ENCODE measurements at places on chromosomes 6 and 20. TPM values are rescaled to one million over a fixed set of nuclear protein-coding genes. Genes with fewer than 3 reads are reported as not detected.

DNA sequence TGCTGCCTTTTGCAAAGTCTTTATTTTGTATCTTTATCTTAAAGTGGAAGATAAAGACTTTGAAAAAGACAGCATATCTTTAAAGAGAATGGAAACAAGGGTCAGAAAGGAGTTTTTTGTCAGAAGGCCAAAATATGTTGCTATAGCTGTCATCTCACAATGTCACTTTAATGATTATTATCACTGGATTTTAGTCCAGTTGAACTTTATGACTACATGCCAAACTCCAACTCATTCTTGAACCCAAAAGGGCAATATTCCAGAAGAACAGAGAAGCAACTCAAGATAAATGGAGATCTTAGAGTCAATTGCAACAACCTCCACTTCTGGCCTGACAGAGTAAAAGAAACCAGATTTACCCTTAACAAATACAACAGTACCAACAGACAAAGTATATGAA is 47.3 kb upstream of the CLIC5 start:
- DNase-seq: no peak
- H3K27me3 ChIP-seq: no peaks in the 10 kb centered on the region
- no peaks in the 10 kb centered on the region for H3K4me1 ChIP-seq
- no peak overlapping the region for H3K4me3 ChIP-seq

GRCh38 chr6:42925248-42925857 is 3.9 kb upstream of the CNPY3 start:
- H3K36me3 ChIP-seq: no peaks in the 10 kb centered on the region
- H3K4me3 ChIP-seq: no peak overlapping the region
- H3K4me1 ChIP-seq: no peaks in the 10 kb centered on the region
- DNase-seq: no peak
- H3K27me3 ChIP-seq: no peaks in the 10 kb centered on the region

GRCh38 chr6:33416386-33417127 is 1.4 kb downstream of the CUTA start:
- H3K27ac ChIP-seq: peak overlapping the region; percentile 95
- no peaks in the 10 kb centered on the region for H3K36me3 ChIP-seq
- peak overlapping the region; percentile 56 for H3K4me3 ChIP-seq
- DNase-seq: no peak
- H3K27me3 ChIP-seq: no peaks in the 10 kb centered on the region

DNA sequence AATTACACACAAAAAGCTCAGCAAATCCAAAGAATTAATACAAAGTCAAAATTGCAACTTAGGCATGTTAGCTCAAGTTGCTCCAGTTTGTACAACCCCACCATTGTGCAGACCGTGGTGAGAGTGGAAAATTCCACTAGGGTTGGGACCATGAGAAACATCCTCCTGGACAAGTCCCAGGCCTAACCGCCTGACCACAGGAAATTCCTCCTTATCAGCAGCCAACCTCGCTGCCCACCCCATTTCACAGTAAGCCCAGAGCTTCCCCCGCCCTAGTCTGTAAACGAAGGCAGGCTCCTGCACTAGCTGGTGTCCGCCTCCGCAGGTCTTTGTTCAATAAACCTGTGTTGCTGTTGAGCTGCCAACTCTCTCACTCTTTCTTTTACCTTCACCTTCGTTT is 1023.3 kb downstream of the EYS start:
- H3K4me3 ChIP-seq: no peak overlapping the region
- H3K36me3 ChIP-seq: no peaks in the 10 kb centered on the region
- H3K4me1 ChIP-seq: no peaks in the 10 kb centered on the region
- H3K27ac ChIP-seq: no peak overlapping the region

GRCh38 chr6:162899148-162899547 is 171.4 kb downstream of the PACRG start:
- H3K27ac ChIP-seq: no peak overlapping the region
- H3K4me3 ChIP-seq: no peak overlapping the region

- H3K27me3 ChIP-seq: no peaks in the 10 kb centered on the region
- H3K27ac ChIP-seq: no peak overlapping the region
- H3K4me1 ChIP-seq: no peaks in the 10 kb centered on the region
- H3K36me3 ChIP-seq: no peaks in the 10 kb centered on the region
- no peak overlapping the region for H3K4me3 ChIP-seq
- no peak for DNase-seq
These were observed 73.7 kb downstream of the PRND start for GRCh38 chr20:4795394-4795793.

Gene GJA10
- not detected for total RNA-seq

Gene SLC22A2
- total RNA-seq: not detected

DNA sequence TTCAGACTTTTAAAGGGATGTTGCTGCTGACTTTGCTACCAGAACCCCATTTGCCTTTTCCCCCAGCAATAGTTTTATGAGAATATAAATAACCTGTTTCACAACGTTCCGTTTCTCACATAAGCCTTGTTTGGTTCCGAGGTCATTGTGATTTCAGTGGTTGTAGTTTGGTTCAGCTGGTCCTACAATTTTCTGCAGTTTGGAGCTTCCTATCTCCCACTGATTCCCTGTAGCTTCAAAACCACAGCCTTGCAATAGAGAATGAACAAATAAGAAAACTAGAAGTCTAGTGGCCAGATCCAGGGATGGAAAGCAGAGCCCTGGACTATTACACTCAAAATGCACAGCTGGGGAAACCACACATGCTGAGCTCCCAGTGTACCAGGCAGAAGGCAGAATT is 24.1 kb upstream of the SH3BGRL2 start:
- no peaks in the 10 kb centered on the region for H3K27me3 ChIP-seq
- H3K27ac ChIP-seq: peak overlapping the region; percentile 57
- no peak overlapping the region for H3K4me3 ChIP-seq
- DNase-seq: no peak
- no peaks in the 10 kb centered on the region for H3K4me1 ChIP-seq
- H3K36me3 ChIP-seq: no peaks in the 10 kb centered on the region

Gene PGM3
- total RNA-seq: 74.8 TPM

DNA sequence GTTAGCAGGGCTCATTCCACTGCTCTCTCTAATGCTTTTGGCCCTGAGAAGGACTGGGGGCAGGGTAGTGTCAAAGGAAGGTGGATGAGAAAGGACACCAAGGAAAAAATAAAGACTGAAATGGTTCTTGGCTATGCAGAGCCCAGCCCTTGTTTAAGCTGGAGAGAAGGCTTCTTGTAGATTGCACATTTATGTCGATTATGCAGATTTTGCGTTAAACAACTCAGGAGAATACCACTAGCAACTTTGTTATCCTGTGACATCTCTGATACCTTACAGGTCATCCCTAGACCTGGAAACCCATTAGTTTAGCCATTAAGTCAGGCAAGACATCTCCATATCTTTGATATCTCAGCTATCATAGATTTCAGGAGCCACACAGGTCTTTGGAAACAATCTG is 11.1 kb upstream of the IL17F start:
- no peaks in the 10 kb centered on the region for H3K4me1 ChIP-seq
- no peak for DNase-seq
- no peak overlapping the region for H3K27ac ChIP-seq
- no peak overlapping the region for H3K4me3 ChIP-seq

DNA sequence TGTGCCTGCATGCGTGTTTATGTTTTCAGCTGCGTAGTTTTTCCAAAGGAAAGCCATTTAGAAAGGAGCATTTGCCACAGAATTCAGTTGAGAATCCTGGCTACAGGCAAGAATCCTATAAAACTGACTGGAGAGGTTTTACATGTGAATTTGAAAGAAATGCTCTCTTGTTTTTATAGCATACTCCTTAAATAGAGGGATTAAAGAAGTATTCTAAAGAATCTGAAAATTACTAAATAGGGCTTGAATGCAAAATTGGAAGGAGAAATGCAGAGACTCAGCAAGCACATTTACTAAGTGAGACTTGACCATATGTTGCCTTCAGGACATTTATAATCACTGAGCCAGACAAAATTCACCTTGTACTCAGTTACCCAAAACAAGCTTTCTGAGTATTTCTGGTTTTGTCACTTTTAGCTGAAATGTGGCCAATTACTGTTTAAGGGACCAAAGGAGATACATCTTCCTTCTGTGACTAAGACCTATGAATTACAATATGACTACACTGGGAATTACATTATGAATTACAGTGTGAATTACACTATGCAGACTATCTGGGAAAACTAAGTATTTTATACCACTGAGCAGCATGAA is 107.4 kb upstream of the ASCC3 start:
- no peak overlapping the region for H3K27ac ChIP-seq
- no peaks in the 10 kb centered on the region for H3K36me3 ChIP-seq
- no peak overlapping the region for H3K4me3 ChIP-seq
- DNase-seq: no peak
- H3K27me3 ChIP-seq: no peaks in the 10 kb centered on the region

GRCh38 chr6:81890846-81891245 is 138.4 kb upstream of the TENT5A start:
- no peak for DNase-seq
- no peak overlapping the region for H3K27ac ChIP-seq
- no peaks in the 10 kb centered on the region for H3K27me3 ChIP-seq

Gene C6orf163
- total RNA-seq: 4.7 TPM

DNA sequence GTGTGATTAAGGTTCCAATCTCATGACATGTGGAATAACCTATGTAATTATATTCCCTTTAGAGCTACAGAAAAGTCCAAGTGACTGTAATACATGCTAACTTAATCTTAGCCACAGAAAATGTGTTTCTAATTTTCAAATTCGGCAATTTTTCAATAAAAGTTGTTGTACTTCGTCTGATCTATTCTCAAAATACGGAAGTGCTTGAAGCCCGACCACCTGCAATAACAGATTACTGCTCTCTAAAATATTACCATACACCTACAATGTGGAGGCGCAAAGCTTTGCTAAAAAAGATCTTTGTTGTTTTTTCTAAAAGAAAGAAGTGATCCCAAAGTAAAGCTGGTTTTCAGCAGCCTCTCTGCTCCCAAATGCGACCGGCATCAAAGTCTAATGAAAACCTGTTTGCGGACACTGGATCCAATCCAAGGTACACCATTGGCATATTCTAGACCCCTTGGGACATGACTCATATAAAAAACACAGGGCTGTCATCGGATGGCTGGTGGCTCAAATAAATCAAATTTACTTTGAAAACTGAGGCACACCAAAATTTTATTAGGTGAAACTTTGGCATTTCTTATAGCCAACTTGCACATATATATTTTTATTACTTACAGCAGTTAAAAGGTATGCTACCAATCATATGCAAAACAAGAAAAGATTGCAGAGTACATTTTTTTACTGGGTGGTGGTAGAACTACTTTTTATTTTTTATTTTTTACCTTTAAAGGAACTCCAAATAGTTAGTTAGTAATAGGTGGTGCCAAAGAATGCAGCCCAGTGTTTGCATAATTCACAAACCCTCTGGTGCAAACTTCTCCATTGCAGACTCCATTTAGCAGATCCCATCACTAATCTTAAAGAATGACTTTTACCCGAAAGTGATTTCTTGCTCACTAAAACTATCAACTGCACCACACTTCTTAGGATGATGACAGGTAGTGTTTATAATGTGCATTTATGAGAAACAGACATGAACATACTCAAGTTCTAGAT is 118.7 kb upstream of the TBX18 start:
- H3K36me3 ChIP-seq: no peaks in the 10 kb centered on the region
- no peak overlapping the region for H3K27ac ChIP-seq
- H3K27me3 ChIP-seq: no peaks in the 10 kb centered on the region
- H3K4me3 ChIP-seq: no peak overlapping the region
- no peak for DNase-seq

GRCh38 chr20:57716901-57717300 is 7.1 kb upstream of the PMEPA1 start:
- H3K36me3 ChIP-seq: no peaks in the 10 kb centered on the region
- DNase-seq: no peak
- H3K4me3 ChIP-seq: no peak overlapping the region
- peak overlapping the region; percentile 99 for H3K27ac ChIP-seq
- no peaks in the 10 kb centered on the region for H3K27me3 ChIP-seq

Gene EDN3
- 8.2 TPM for total RNA-seq

Measured in prostate gland (tissue), 2 donors.